ENCODE measurements at places on chromosomes 1 and 21.

DNA sequence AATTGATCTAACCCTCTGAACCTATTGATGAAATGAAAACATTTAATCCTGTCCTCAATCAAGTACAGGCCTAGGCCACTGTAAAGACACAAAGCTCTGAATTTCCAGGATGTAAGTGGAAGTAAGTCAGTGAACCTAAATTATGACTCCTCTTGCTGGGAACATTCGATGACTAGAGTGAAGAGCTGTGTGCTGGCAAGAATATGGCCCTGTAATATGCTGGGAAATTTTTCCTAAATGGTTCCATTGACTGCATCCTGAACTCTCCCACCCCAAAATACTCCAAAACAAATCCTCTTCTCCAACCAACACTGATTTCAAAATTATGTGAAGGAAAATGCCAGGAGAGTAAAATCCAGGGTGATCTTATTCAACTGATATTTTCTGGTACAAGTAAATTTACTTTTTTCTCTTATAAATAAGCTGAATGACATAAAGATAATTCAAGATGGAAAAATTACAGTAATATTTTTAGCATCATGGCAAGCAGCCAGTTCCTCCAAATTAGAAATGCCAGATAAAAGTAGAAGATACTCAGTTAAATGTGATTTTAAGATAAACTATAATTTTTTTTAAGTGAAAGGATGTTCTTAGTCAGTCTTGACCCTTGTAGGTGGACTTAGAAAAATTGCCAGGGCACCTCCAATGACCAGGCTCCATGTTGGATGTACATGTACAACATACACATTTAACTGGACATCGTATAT lies 269.4 kb downstream of the PTGER3 start:
- DNase-seq = no peak

GRCh38 chr1:85225624-85226380 lies 25.0 kb upstream of the SYDE2 start:
- DNase-seq = no peak

DNA sequence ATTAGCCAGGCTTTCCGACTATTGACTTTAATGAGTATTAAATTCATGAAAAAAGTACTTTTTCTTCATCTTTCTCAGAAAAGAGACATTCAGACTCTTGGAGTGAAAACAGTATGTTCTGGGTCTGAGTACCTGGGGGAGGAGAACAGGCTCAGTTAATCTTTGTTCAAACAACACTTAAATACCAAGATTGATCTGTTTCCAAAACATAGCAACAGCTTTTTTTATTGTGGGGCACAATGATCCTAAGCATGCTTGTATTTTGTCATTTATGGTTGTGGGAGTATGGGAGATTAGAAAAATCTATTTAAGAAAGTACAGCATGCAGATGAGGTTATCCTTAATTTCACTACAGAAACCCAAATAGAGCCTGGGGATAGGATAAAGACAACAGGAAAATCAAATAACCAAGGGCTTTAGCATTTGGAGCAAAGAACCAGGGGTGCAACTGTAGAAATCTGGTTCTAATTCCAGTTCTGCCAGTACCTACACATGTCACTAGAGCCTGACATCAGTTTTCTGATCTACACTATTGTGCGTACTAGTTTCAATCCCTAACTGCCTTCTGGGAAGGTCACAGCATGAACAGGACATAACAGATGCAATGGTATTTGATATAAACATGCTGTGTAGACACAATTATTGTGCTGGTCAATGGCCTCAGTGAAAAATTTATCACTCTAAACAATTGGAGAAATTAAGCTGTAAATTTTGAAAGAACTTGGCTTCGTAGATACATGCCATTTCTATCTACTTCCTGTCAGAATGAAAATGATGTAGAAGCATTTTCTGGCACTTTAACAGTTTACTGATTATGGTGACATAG lies 91.2 kb downstream of the KCNK1 start:
- no peak for DNase-seq

- DNase-seq = no peak
Measured at GRCh38 chr1:94303005-94303404, 65.6 kb upstream of the ARHGAP29 start.

DNA sequence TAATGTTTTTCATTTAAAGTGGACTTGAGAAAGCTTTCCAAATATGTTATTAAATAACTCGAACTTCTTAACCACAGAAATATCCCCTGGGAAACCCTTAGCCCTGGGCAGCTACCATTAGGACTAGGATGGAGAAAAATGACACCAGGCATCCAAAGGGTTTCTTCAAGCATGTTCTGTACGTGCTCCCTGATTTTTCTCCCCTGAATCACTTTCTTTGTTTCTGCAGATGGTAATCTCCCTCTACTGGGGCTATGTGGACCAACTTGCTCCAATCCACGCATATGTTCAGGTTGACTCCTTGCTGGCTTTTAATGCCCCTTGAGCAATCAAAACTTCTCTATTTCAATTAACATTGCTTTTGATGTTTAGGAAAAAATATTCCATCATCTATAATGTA lies 312.7 kb upstream of the C1orf87 start:
- no peak for DNase-seq
